Bronchial epithelial cell (primary cell): ENCODE measurements at places on chromosomes 2 and 18.

DNA sequence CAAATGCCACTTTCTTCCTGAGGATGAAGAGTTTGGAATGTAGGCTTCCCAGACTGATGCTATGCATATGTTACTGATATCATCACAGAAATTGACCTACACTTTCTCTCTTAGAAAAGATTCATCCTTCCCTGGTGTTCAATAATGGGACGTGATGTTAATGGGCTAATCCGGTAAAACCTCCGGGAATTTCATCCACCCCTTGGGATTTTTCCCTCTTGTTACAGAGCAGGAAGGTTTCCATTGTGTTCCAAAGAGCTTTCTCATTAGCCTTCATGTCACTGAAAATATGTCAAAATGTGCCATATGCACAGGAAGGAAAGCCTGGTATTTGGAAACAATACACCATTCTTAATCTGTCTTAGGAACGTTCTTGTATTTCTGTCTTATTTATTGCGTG is 20.7 kb downstream of the ALPK2 start:
- no peak for DNase-seq

DNA sequence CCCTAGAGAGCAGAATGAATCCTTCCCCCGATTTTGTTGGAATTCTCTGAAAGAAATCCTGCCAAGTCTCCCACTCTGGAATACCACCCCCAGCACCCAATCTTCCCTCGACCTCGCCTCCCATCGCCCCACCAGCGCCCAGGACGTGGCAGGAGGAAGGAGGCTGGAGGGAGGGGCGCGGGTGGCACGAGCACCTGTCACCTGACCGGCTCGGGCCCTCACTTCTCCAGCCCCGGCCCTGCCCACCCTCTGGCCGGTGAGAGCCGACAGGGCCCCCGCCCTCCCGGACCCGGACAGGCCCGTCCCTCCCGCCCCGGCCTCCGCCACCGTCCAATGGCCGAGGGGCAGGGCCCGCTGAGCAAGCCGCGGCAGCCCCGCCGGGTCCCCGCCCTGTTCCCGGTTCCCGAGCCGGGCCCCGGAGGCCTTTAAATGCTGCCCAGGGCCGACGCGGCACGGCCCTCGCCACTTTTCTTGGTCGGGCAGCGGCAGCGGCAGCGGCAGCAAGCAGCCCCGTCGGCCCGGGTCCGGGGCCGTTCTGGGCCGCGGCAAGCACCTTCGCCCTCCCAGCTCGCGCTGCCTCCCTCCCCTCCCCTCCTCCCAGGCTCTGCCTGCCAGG is at the start of gene LGALSL:
LGALSL (plus strand) TSS at position 393 of the 616 bp plus-strand sequence. CDS start 384 bp downstream, outside the sequence.
- DNase-seq: peak; percentile 34

GRCh38 chr18:41864216-41864615 is 90.8 kb upstream of the PIK3C3 start:
- no peak for DNase-seq

GRCh38 chr2:163649080-163649479 is 86.7 kb downstream of the FIGN start:
- peak; percentile 32 for DNase-seq

DNA sequence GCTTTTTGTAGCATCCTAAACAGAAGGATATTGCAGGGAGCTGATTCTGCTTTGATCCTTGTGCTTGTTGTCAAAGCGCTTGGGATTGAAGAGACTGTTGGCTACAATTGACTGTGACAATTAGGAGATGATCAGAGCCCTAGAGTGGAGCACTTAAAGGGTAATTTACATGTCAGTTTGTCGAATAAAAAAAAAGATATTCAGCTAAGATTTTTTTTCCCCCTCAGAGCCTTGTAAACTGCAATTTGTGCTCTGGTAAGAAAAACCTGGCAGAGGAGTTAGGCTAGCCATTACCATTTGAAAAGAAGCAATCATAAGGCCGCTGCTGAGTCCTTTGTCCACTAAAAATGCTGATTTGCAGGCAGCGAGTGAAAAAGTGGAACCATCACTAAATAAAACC is 47.8 kb upstream of the ZEB2 start:
- no peak for DNase-seq

GRCh38 chr18:40911041-40911440 is 1044.0 kb upstream of the PIK3C3 start:
- DNase-seq: no peak

DNA sequence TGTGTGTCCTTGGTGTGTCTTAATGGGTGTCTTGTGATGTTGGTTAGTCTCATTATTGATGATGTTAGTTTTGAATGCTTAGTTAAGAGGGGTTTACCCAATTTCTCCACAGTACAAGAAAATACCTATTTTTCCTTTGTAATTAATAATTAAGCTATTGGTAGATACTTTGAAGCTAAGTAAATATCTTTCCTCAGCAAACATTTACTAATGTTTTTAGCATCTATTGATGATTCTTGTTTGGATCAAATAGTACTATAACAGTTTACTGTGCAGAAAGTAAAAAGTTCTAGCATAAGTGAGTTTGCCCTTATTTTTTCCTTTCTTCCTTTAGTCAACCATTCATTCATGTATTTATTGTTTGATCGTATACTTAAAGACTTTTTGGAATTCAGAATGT is 19.1 kb downstream of the MAP3K20 start:
- no peak for DNase-seq

DNA sequence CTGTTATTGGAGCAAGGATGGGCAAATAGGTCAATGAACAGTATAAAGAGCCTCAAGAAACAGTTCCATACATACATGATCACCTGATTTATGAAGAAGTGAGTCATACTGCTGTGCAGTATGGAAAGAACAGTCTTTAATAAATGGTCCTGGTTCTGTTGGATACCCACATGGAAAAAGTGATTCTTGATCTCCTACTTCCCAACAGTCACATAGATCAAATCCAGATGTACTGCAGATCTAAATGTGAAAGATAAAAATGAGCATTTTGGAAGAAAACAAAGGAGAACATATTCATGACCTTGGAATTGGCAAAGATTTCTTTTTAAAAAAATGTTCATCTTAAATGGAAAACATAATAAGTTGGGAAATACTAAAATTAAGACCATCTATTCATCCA is 75.8 kb downstream of the CCDC148 start:
- DNase-seq: no peak
